ENCODE measurements at places on chromosomes 3 and 15.

GRCh38 chr15:81097890-81098280 lies 36.2 kb upstream of the CFAP161 start:
- DNase-seq: no peak

GRCh38 chr3:46089237-46090011 lies 62.1 kb upstream of the XCR1 start:
- no peak for DNase-seq

GRCh38 chr3:140143367-140144069 lies 208.5 kb downstream of the CLSTN2 start:
- DNase-seq: no peak

DNA sequence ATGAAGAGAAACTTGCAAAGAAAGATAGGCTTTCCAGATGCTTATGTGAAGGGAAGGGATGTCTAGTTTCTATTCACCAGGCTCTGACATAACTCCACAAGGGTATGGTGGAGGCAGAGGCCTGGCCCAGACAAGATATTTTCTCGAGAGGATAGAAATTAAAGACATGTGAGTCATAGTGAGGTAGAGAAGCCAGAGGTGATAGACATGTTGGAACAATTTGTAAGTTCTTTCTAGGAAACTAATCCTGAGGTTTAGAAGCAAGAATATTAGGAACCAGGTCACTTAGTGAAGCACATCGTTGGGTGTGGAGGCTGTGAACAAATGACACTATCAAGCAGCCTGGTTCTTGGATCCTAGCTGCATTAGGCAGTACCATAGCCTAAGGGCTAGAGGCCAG lies 176.9 kb downstream of the BBX start:
- no peak for DNase-seq

DNA sequence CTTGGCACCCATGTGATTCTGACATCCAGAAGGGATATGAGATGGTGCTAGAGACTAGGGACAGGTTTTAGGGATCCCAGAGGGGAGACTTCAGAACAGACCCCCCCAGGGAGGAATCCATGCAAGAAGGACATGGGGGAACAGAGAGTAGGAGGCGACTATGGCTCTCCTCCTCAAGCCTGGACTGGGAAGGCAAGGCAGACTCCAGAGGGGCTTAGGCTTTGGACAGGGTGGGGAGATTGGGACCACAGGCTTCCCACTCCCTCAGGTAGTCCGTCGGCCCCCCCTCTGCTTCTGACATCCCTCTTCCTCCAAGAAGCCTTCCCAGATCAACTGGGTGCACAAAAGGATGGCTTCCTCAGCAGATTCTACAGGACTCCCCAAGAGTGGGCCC lies 3.0 kb upstream of the VIPR1 start:
- DNase-seq: no peak

- no peak for DNase-seq
These were observed 29.3 kb downstream of the CTSH start for GRCh38 chr15:78915341-78916087.

DNA sequence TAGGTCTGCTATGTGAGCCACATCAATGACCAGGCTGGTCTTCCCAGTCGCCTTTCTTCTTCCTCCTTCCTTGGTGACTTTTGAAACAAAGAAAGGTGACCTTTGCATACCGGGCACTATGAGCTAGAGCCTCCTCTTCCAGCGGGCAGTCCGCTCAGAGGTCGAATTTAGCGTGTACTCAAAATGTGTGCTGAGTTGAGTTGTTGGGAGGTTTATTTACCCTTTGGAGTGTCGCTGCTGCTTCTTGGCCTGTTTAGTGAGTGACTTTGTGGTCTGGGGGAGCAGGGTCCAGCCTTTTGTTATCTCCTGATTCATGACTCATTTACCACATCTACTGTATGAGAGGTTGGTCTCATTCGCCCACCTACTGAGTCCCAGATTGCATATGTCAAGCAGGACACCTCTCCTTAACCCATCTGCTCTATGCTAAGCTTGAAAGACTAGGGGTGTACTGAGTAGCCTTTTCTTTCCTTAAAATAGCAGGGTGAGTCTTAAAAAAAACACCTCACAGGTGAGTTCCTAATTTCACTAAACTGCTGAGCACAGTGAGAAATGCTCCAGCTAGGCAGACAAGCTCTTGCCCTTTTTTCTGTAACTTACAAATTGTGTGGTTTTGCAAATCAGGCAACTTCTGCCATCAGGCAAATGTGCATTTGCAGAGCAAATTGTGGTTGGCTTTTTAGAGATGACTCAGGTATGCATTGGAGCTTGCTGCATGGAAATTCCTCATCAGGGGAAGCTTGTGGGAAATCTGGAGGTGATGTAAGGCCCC lies 3.2 kb upstream of the SIAH2 start:
- DNase-seq: no peak

GRCh38 chr3:132554437-132554836 lies 42.6 kb upstream of the ACKR4 start:
- no peak for DNase-seq

- no peak for DNase-seq
These were observed 122.8 kb upstream of the CGNL1 start for GRCh38 chr15:57253500-57253899.

GRCh38 chr3:176896640-176897039 lies 300.6 kb downstream of the TBL1XR1 start:
- DNase-seq: no peak

- no peak for DNase-seq
These were observed 245.0 kb downstream of the SHOX2 start for GRCh38 chr3:157861076-157861765.

DNA sequence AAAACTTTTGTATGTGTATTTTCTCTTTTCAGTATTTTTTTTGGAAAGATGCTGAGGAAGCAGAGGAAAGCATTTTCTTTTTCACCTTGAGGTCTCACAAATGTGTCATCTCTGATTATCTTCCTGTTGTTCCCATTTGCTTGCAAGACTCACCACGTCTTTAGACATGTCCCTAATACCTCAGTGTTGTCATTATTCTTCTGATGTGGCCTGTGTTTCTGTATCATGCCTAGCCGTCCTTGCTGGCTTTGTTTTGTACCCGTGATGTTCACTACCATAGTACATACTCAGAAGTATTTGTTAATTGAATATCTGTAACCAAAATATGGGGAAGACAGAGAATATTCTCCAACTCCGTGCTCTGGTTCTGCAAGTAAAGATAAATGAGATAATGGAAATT lies 5.0 kb upstream of the P2RY14 start:
- no peak for DNase-seq

DNA sequence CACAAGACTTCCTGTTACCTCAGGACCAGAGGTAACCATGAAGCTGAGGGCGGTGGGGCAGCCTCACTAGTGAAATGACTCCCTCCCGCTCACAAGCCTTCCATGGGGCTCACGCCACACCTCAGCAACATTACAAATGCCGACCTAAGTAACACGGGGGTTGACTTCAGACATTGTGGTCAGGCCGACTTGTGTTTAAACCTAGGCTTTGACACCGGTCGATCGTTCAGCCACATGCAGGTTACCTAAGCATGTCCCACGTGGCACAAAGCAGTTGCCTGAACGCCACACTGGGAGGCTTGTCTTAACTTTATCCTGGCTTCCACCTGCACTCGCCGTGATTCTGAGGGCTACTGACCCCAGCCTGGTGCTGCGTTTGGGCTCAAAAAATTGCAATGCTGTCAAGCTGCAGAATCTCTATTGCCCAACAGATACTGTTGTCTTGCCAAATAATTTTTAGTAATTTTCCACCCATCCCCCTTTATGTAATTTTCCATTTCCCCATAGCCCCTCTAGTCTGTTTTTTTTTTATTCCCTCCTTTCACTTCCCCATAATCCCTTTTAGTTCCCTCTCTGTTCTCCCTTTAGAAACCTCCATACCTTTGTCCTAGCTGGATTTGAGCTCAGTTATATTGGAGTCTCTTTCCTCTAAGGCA lies 158.6 kb upstream of the RGMA start:
- DNase-seq: no peak

DNA sequence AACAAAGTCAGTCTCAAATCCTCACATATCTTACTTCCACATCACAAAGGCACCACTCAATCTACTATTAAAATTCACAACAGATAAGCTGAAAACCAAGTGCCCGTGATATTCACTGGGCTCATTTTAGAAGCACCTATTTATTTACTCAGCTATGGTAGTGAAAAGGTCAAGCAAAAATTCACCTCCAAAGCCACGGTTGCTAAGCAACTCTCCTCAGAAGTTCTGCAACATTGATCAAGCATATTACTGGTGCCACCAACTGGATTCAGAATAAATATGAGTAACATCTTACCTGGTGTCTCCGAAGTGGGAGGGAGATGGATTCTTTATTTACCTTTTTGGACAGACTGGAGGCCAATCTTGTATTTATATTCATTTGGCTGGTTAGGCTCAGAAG lies 714.8 kb downstream of the FHIT start:
- no peak for DNase-seq

DNA sequence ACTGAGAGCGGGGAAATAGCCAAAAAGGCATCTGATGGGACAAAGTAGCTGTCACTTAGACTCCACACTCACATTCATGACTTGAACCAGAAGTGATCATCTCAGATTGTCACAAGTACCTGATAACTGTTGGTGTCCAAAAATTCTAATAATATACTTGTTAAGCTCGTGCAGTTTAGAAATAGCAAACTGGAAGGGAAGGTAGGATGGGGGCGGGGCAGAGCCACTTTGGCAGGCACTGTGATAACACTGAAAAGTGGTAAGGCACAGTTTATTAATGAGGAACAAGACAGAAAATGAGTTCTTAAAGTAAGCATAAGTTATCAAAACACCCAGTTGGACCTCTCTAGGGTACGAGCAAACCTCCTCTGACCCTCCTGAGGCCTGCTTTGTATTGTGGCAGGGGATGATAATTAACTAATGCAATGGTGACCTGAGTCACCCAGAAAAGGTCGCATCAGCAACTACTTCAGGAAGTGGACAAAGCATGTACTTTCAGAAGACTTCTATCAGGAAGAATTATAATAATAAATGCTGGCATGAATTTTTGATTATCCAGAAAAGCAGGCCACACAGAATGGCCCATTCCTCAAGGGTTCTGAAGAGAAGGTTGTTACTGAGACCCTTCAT lies 54.4 kb downstream of the ADCY5 start:
- no peak for DNase-seq

- no peak for DNase-seq
These were observed 58.1 kb downstream of the TM4SF4 start for GRCh38 chr3:149532489-149533180.

DNA sequence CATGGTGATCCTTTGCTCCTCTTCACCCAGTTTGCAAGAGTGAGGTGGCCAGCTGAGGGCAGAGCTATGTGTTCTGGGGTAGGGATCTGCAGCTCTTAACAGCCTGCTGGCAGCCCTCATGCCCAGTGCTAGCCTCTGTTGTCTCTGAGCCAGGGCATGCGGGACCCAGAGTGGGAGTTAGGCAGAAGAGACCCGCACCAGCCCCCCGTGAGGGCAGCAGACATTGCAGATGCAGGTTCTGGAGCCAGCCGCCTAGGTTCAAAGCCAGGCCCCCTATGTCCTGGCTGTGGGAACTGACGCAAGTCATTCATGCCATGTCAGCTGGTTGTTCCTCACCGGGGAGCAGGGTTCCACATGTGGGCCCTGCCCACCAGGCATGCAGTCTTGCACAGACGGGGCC lies 74.7 kb downstream of the DNAJB8 start:
- DNase-seq: no peak

DNA sequence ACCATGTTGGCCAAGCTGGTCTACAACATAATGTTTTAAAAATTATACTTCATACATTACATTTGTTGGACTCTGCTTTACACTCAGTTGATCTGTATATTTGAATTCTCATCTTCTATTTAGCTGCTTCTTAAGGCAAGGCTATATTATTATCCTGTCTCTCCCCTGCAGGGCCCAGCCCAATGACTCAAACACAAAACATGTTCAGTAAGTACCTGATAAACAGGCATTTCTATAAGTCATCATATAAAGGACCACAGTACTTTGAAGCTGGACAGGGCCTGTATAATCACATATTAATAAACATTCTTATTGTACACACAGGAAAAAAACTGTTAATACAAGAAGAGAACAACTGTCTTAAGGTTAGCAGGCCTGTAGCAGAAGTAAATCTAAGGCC lies 36.2 kb downstream of the NGLY1 start:
- no peak for DNase-seq

DNA sequence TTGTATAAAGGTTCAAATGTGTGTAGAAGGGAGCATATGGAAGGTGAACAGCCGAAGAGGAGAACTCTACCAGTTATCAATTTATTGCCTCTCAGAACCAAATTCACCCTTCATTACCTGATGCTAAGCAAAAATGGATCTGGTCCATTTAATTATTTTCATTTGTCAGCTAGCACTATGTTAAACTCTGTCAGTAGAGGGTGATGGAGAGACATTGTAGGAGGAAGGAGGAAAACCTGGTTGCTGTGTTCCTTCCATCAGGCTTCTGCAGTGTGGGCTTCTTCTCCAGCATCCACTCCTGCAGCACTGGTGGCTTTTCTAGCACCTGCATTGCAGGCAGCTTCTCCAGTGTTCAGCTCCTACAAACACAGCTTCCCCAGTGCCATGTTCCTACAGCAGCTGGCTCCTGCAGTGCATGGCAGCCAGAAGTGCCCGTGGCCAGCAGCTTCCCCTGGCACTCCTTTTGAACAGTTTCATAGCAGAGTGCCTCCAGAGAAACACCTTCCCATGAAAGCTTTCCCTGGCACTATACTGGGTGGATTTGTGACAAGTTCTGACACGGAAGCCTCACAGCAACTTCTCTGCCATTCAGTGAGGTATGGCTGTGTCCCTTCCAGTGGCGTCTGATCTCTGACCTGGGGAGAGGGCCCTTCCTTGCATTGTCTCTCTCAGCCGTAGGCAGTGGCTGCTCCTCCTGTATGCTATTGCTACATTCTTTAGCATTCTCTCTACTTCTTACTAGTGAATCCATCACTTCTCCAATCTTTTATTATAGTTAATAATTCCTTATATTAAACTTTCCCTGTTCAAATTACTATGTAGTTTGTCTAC lies 14.6 kb upstream of the IL17RD start:
- DNase-seq: no peak

- no peak for DNase-seq
These were observed 108.4 kb downstream of the SHQ1 start for GRCh38 chr3:72739531-72740466.

DNA sequence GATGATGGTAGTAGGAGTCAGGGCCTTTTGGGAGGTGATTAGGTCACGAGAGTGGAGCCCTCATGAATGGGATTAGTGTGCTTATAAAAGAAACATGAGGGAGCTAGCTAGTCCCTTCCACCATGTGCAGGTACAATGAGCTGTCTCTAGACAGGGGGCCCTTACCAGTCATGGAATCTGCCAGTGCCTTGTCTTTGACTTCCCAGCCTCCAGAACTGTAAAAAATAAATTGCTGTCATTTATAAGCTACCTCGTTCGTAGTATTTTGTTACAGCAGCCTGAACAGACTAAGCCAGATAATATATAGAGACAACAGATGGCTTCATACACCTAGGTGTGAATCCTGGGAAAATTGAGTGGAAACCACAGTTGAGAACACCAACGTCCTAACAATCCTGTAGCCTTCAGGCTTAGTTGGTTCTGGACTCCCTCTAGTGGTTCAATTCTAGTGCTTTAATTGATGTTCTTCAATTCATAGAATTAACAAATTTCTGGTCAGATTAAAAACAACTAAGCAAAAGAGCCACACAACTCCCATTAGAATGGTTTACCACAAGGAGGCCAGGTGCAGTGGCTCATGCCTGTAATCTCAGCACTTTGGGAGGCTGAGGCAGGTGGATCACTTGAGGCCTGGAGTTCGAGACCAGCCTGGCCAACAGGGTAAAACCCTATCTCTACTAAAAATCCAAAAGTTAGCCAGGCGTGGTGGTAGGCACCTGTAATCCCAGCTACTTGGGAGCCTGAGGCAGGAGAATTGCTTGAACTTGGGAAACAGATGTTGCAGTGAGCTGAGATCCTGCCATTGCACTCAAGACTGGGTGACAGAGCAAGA lies 21.3 kb upstream of the GATM start:
- DNase-seq: no peak
